ENCODE measurements at places on chromosomes 13 and 19.

GRCh38 chr19:19119325-19120237 is 18.7 kb downstream of the TMEM161A start:
- DNase-seq: no peak

DNA sequence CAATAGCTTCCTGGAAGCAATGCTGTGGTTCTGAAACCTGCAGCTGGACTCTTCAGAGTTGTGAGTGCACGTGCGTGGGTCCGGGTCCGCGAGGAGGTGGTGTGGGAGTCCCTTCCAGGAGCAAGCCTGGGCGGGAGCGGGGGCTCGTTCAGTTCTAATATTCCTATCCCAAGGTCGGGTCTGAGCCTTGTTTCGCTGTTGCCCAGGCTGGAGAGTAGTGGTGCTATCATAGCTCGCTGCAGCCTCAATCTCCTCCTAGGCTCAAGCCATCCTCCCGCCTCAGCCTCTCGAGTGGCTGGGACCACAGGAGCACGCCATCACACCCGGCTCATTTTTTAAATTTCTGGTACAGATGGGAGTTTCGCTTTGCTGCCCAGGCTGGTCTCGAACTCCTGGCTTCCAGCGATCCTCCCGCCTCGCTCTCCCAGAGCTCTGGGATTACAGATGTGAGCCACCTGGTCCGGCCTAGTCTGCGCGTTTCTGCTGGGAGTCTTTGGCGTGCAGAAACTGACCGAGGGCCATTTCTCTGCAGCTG is 625 bp downstream of the ZFP82 start:
- no peak for DNase-seq

- no peak for DNase-seq
Observed at GRCh38 chr13:94711561-94712286, 621 bp downstream of the SOX21 start.

GRCh38 chr19:18832306-18833140 is 764 bp downstream of the UPF1 start:
- peak; percentile 46 for DNase-seq

- DNase-seq: peak; percentile 73
Observed at GRCh38 chr19:19366434-19367396, 38.8 kb upstream of the GATAD2A start.

DNA sequence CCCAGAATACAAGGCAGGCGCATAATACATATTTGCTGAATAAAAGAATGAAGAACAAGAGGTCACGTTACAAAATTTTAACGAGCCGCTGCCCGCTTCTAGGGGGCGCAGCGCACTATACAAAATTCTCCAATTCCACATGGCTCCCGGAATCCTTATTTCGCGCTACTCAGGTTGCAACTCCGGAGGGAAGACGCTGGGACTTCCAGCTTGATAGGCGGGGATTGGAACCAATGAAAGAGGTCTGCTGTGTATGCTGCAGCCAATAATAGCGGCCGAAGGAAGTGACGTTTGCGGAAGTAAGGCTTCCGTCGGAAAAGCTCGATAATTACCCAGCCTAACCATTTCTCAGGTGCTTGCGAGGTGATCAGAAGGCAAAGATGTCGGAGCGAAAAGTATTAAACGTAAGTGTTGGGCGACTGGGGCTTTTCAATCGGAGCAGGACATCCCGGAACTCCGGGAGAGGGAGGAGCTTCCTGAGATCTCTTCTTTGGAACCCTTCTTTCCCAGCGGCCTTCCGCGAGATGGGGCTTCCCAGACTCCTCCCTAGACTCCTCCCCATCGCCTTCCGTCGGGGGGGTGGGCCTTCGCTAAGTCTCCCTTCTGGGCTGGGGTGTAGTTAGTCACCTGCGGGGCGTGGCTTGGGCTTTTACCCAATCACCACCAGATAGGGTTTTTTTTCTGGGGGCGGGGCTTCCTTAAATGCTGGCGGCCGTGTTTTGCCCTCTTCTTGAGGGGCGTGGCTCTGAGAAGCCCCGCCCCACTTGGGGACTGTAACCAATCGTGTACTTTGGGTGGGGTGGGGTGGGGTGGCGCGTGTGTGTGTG is at the start of gene YJU2:
Gene YJU2 (plus strand): TSS at position 314 of the 827 bp plus-strand sequence. CDS start 67 bp downstream, at position 381.
- DNase-seq: peak; percentile 98

GRCh38 chr13:33577007-33577406 is 240.9 kb upstream of the RFC3 start:
- DNase-seq: no peak

GRCh38 chr13:28412981-28413380 is 81.9 kb downstream of the FLT1 start:
- DNase-seq: no peak

DNA sequence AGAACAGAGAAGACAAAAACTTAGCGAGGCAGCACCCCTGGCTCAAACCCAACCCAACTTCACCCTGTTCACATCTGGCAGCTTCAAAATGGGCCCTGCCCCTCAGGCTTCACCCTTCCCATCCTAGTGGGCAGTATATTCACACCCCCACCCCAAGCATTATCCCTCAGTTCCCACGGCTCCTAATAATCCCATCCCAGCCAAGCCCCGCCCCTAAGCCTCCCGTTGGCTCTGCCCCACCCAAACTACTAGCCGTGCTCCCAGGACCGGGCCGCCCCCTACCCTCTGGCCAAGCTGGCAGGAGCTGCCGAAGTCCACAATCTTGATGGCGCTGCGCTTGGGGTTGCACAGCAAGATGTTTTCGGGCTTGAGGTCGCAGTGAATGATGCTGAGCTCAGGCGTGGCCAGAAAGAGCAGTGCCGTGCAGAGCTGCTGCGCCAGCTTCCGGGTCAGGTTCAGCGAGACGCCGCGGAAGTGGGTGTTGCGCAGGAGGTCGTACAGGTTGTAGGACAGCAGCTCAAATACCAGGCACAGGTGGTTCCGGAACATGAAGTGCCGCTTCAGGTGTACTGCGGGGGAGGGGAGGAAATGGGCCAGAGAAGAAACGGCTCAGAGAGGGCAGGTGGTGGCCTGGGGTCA is 5.8 kb downstream of the DYRK1B start:
- DNase-seq: no peak

DNA sequence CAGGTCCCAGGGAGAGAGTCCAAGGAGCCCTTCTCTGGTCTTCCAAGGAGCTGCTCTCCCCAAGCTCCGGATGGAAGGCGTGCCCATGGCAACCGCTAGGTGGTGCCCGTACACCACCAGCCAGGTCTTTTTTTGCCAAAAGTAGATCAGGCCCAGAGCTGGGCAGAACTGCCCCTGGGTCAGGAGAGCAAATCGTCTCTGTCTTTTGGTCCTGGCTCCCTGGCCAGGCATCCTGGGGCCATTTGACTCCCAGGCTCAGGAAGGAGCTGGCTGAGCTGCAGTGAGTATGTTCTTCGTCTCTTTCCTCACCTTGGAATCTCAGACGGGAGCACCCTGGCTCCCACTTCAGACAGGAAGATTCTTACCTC is 24.6 kb upstream of the BCL3 start:
- DNase-seq: peak; percentile 81

DNA sequence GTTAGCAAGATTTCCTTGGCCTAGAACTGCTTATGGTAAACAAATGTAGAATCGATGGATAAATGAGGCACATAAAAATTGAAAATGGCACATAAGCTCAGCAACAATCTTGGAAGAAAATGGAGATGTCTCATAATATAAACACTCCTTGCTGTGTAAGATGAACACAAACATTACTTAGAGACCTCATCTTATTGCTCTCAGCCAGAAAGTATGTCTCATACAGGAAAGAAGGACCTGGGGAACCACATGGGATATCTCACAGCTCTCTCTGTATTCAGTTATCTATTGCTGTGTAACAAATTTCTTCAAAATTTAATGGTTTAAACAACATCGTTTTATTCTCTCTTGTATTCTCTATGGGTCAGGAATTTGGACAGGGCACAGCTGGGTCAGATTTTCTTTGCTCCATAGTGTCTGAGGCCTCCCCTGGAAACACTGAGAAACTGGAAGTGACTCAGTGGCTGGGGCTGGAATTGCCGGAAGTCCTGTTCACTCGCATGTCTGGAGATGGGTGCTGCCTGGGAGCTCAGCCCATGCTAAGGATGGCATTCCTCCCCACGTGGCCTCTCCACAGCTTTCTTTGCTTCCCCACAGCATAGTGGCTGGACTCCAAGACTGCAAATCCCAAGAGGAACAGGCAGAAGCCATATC is 105.1 kb downstream of the NUFIP1 start:
- DNase-seq: no peak

Measured in stimulated activated CD4-positive, alpha-beta T cell treated with anti-CD3 and anti-CD28 coated beads, Interleukin-2, amount 100 ng/mL, for 24 hours (primary cell).